ENCODE measurements at places on chromosomes 6 and 20. TPM values are rescaled to one million over a fixed set of nuclear protein-coding genes. Genes with fewer than 3 reads are reported as not detected.

Gene LY86
- 131 TPM for polyA plus RNA-seq

Gene GJA1
- polyA plus RNA-seq, result 6.5 TPM

Gene TUBB1
- 1.6 TPM for polyA plus RNA-seq

Gene TXLNB
- polyA plus RNA-seq, result 2.2 TPM

Gene RIN2
- 6.2 TPM for polyA plus RNA-seq

Gene PHACTR2
- polyA plus RNA-seq, result 10.5 TPM

Gene PROKR2
- not detected for polyA plus RNA-seq

Gene MOG
- polyA plus RNA-seq, result not detected

Gene RWDD2A
- polyA plus RNA-seq, result 2.1 TPM

Gene PAQR8
- 4.5 TPM for polyA plus RNA-seq

Gene SMOC2
- 7.6 TPM for polyA plus RNA-seq

Gene ZNF217
- 15.3 TPM for polyA plus RNA-seq

Gene CCR6
- polyA plus RNA-seq, result 22.7 TPM

Gene FAM162B
- polyA plus RNA-seq, result 0.67 TPM

Gene RAD21L1
- polyA plus RNA-seq, result not detected

Gene BMP7
- 0.58 TPM for polyA plus RNA-seq

Gene REM1
- polyA plus RNA-seq, result 1.4 TPM

Gene AKAP12
- polyA plus RNA-seq, result 3.2 TPM

Gene DEFB118
- not detected for polyA plus RNA-seq

Gene SLC24A3
- polyA plus RNA-seq, result 0.88 TPM

Gene COL12A1
- 7.1 TPM for polyA plus RNA-seq

Gene IRF4
- 8.7 TPM for polyA plus RNA-seq

Gene PNPLA1
- polyA plus RNA-seq, result 0.05 TPM

Gene SS18L1
- polyA plus RNA-seq, result 11.0 TPM

Gene CDH26
- 0.89 TPM for polyA plus RNA-seq

Gene RNF182
- 0.02 TPM for polyA plus RNA-seq

Gene DBNDD2
- polyA plus RNA-seq, result 31.8 TPM

Gene RIMS1
- polyA plus RNA-seq, result not detected

Gene PSMB8
- polyA plus RNA-seq, result 288 TPM

Gene TCF21
- polyA plus RNA-seq, result 4.0 TPM

Gene IER3
- 29.4 TPM for polyA plus RNA-seq

Gene MYB
- polyA plus RNA-seq, result 0.45 TPM

Gene APOBEC2
- polyA plus RNA-seq, result not detected

Gene JPH2
- 0.50 TPM for polyA plus RNA-seq

Gene NMBR
- not detected for polyA plus RNA-seq

Gene NOX3
- 0.03 TPM for polyA plus RNA-seq

Gene AK9
- polyA plus RNA-seq, result 3.8 TPM
